ENCODE measurements at places on chromosomes 1 and 21. TPM values are rescaled to one million over a fixed set of nuclear protein-coding genes. Genes with fewer than 3 reads are reported as not detected.

DNA sequence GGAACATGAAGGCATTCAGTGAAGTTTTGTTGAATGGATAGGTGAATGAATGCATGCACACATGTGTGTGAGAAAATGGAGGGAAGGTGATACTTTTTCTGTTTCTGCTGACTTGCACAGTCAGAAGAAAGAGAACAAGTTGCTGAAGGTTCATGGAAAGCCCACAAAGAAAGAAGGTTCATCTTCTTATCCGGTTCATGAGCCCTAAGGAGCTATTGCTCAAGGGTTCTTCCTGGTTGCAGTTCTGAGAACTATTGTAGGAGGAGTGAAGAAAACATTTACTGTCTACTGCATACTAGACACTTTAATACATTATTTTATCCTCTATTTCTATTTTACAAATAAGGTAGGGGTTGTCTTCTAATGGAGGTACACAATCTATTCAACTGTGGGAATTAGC is 13.4 kb upstream of the NIBAN1 start:
- no peak for DNase-seq

GRCh38 chr1:43445606-43446387 is 7.9 kb downstream of the HYI start:
- no peak for DNase-seq

DNA sequence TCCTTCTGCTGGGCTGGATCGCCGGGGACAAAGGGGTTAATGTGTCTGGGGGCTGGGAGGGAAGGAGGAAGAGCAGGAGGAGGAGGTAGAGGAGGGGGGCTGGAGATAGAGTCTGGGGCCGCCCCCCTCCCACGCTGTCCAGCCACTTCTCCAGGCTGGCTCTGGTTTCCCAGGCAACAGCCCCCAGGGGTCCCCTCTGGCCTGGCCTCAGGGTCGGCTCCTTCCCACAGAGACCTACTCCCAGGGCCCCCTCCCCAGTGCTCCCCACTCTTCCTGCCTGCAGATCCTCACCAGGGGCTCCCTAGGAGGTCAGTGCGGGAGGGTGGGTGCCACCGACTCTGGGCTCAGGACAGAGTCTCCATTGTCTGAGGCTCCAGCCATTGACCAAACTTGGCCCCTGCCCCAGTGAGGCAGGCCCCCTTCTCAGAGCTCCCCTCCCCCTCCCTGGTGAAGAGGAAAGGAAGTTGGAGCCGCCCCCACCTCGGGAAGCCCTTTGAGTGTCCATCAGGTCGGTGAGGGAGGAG is 34.1 kb downstream of the ARHGEF10L start:
- DNase-seq = no peak

DNA sequence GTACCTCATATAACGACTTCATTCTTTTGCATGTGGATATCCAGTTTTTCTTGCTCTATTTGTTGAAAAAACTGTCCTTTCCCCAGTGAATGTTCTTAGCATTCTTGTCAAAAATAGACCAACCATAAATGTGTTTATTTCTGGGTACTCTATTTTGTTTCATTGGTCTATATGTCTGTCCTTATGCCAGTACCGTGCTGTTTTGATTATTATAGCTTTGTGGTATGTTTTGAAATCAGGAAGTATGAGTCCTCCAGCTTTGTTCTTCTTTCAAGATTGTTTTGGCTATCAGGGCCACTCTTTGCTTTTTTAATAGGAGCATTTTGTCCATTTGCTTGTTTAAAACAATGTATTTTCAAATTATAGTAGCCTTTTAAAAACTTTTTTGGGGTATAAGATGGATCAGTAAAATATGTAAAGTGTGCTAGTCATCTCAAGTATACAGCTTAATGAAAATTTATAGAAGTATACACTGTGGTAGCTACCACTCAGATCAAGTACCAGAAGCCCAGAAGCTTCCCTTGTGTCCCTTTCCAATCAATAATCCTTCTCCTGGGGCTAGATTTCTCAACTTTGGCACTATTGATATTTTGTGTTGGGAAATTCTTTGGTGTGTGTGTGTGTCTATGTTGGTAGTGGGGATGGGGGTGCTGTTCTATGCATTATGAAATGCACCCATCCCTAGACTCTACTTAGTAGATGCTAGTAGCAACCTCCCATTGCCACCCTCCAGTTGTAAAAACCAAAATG is 16.8 kb downstream of the MROH7 start:
- no peak for DNase-seq

GRCh38 chr1:183630748-183631147 is 4.8 kb downstream of the ARPC5 start:
- no peak for DNase-seq

- DNase-seq = no peak
These were observed 118.3 kb upstream of the USP24 start for GRCh38 chr1:55333461-55333860.

GRCh38 chr1:54460351-54460750 is 54.2 kb upstream of the SSBP3 start:
- DNase-seq = no peak

VASH2 gene
- 35.4 TPM for polyA plus RNA-seq

GRCh38 chr1:175494011-175494554 is 249.3 kb downstream of the TNR start:
- DNase-seq = no peak

S100A4 gene
- polyA plus RNA-seq = 22.8 TPM

GRCh38 chr1:15425958-15426357 is 12.3 kb upstream of the CTRC start:
- DNase-seq = peak; percentile 74

DNA sequence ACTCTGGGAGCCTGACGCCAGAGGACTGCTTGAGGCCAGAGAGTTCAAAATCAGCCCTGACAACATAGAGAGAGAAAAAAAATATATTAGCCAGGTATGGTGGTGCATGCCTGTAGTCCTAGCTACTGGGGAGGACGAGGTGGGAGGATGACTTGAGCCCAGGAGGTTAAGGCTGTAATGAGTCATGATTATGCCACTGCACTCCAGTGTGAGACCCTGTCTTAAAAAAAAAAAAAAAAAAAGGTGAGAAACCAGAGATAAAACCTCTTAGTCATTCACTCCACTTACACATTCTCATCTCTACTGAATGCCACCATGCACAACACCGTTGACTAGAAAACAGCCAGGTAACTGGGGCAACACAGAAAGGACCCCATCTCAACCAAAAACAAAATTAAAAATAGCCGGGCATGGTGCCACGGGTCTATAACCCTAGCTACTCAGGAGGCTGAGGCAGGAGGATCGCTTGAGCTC is 178.1 kb downstream of the SLC45A1 start:
- no peak for DNase-seq

DNA sequence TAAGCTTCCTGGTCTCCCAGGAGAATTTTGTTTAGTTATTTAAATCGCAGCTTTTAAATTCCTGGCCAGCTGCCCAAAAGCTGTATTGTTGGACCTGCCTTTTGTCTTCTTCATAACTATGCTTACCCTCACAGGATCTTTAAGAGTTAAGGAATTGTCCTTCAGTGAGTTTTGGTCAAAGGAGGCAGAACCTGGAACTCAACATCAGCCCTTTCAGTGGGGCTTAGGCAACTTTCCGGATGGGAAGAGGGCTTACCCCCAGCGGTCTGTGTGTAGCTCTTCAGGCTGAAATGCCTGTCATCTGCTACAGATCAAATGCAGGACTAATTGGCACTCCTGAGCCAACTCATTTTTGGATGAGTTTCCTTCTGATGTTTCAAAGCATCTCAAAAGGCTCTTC is 402.6 kb downstream of the SIPA1L2 start:
- no peak for DNase-seq

- DNase-seq = no peak
These were observed 13.6 kb downstream of the NFYC start for GRCh38 chr1:40704817-40705733.

DNA sequence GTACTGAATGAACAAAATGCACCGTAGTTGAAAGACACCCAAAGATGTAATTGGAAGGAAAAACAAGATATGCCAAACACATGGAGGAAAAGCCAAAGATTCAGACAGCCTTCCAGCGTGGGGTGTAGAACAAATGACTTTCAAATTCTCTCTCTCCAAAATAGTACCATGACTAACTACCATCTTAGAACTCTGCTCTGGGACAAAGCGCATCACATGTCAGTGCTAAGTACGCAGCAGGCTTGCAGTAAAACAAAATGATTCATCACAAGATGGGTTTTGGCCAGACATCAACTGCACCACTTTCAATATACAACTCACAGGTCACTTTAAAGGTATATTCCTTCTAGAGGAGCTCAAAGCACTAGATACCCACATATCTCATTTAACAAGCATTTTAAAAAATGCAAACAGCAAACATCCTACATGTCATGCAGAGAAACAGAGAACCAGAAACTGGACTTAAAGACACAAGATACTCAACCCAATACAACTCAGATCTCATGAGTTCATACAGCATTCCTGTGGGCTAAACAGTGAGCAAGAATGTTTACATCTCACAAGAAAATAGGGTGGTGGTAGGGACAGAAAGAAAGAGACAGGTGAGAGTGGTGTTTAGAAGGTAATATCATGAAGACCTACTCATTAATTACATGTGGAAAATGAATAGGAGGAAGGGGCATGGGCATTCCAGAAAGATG is 75.7 kb downstream of the BCAR3 start:
- no peak for DNase-seq

GRCh38 chr1:211577277-211577818 is 1.6 kb downstream of the SLC30A1 start:
- DNase-seq = peak; percentile 37

- peak; percentile 63 for DNase-seq
These were observed at the start of gene PGBD5 for GRCh38 chr1:230426246-230427093. Gene PGBD5 (minus strand): TSS chr1:230426332. CDS start chr1:230425928, 404 bp downstream.

DNA sequence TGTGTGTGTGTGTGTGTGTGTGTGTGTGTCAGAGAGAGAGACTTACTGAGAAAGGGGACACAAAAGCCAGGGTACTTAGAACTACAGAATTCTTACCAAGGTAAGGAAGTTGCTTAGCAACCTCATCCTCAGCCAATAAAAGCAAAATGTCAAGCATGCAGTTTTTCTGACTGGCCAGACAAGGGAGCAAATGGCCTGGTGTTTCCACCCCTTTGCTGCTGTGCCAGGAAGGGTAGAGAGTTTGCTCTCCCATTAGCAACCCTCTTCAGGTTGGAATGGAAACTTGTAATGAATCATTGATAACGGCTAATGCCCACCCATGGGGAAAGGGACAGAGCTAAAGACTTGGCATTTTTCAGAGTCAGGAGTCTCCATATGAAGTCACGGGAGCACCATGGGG is 10.6 kb downstream of the RXRG start:
- DNase-seq = no peak

DNA sequence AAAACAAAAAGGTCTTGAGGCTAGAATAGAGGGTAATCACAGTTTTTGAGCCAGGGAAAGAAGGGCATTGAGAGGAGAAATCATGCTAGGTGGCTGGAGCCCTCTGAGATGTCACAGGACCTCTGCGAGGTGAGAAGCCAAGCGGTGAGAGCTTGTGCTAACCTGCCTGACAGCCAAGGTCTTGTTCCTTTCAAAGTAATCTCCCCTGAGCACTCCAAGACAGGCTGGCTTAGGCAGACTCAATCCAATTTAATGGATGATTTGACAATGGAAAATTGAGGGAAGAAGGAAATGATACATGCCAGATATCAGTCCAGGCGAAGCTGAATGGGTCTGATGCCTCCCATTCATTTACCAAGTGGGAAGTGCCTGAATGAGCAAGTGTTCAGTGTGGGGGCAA is 311.9 kb upstream of the PTBP2 start:
- no peak for DNase-seq

GJA5 gene
- 87.2 TPM for polyA plus RNA-seq

TCP10L gene
- polyA plus RNA-seq = 0.81 TPM

DNA sequence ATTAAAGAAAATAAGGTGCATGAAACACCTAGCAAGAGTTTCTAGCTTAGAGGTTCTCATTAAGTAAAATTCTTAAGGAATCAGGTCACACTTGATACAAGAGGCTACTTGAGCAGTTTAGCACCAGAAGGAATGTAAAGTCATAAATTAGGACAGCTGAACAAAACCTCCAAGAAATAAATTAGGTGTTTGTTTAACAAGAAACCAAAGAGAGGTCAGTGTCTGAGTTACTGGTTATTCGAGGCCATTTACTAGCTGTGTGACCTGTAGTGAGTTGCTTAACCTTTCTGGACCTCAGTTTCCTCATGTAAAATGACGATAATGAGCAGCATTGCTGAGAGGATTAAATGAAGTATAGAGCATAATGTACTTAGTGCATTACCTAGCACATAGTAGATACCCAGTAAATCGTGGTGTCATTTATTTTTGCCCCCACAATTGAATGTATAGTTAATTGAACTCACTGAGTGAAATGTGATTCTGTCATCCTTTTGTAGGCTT is 908 bp upstream of the ELK4 start:
- no peak for DNase-seq

- DNase-seq = no peak
These were observed 655.9 kb downstream of the PTPRU start for GRCh38 chr1:29892247-29892646.

DNA sequence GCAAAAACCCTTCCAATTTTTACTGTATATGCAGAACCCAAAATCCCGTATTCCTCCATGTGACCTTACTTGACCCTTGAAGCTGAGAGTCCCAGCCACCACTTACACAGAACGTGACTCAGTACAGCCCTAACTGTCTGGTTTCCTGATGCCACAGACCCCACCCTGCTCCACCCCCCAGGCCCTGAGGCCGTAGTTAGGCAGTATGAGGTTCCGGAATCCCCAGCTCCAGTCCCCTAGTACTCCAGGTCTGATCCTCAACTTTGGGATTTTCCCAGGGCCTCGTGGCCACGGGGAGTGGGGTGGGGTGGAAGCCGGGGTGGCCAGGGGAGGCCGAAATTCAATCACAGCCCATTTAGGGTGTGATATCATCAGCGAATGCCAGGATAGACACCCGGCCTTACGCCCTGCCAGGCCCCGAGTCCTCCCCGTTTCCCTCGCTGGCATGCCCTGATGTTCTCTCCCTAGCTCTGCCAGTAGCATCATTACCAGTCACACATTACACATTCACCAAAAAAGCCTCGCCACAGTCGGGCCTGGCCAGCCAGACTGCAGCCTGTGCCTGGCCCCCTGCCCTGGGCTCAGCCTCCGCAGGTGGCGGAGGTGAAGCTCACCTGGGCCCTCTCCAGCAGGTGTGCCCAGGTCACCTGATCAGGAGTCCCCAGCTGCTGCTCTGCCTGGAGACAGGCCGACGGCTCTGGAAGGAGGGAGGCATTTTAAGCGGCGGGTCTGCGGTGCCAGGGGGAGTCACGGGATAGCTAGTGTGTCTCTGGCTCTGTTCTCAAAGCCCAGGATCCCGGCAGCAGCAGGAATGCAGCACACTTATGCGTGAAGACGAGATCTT is 70.8 kb downstream of the SCCPDH start:
- no peak for DNase-seq

LAPTM5 gene
- polyA plus RNA-seq = 23.0 TPM
